ENCODE measurements at places on chromosomes 11 and 22.

DNA sequence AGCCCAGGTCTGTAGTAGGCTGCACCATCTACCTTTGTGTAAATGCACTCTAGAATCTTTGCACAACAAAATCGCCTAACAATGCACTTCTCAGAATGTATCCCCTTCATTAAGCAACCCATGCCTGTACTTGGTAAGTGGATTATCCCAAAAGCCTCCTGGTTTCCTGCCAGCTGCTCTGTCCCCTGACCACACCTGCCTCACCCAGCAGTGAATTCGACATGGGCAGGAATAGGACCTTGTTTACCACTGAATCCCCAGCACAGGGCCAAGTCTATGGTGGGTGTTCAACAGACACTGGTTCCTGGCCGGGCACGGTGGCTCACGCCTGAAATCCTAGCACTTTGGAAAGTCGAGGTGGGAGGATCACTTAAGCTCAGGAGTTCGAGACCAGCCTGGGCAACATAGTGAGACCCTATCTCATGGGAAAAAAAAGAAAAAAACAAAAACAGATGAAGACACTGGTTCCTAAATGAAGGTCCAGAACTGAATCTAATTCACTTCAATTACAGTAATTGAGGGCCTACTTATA is 5.1 kb upstream of the SYCE3 start:
- no peak for DNase-seq

DNA sequence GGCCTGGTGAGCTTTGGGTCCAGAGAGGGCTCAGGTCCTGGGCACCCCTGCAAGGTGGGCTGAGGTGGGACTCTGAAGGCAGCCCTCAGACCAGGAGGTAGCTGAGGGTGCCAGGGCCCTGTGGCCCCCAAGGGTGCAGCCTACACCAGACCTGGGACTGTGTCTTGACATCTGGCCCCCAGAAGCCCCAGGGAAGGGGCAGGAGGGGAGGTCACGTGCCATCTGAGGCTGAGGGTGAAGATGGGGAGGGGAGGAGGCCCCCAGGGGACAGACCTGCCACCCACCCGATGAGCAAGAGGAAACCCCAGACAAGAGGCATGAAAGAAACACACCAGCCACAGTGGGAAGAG is 520.2 kb downstream of the BRD1 start:
- no peak for DNase-seq

- DNase-seq, result no peak
These were observed 89.1 kb downstream of the SWAP70 start for GRCh38 chr11:9753021-9753420.

DNA sequence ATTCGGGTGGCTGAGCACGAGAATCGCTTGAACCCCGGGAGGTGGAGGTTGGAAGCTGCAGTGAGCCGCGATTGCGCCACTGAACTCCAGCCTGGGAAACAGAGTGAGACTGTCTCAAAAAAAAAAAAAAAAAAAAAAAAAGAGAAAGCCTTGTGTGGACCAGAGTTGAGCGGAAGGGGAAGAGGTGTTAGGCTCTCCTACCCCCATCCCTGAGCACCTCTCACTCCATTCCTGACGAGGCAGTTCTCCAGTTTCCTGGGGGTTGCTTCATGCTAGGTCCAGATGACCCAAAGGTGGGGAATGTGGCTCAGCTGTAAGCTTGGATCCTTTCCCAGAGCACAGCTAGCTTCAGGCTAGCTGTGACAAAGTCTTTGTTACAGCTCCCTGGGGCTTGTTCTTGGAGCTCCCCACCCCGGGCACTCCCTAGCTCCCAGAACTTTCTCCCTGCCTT is 8.8 kb upstream of the DNAL4 start:
- no peak for DNase-seq

DNA sequence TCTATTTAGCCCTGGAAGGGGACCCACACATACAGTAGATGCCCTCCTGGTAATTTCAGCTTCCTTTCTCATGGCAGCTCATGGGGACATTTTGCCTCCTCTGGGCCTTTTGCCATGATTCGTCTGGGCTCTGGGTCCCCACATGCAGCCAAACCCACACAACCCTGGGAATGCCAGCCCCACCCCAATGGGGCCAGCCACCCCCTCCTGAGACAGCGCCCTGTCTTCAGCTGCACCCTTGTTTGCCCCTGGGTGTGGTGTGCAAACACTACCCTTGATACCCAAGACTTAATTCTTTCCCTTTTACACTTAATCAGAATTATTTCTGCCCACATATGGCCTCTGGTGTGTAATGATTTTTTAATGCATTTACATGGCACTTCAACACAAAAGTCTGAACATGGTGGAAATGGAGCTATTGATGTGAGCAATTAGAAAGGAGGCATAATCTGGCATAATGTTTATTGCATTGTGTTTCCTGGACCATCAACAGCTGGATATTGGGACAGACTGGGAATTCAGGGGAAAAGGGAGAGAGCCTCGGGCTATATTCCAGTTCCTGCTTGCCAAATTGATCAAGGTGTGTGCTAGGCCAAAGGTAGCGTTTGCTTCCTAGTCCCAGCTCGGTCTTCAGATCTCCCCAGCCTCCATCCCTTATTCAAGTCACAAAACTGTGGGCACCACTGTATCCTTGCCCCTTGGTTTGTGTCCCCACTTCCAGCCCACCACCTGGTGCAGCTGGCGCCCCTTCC is 85.0 kb upstream of the ANO1 start:
- DNase-seq, result no peak

- DNase-seq, result no peak
These were observed 262.7 kb downstream of the ETS1 start for GRCh38 chr11:128324531-128325141.

DNA sequence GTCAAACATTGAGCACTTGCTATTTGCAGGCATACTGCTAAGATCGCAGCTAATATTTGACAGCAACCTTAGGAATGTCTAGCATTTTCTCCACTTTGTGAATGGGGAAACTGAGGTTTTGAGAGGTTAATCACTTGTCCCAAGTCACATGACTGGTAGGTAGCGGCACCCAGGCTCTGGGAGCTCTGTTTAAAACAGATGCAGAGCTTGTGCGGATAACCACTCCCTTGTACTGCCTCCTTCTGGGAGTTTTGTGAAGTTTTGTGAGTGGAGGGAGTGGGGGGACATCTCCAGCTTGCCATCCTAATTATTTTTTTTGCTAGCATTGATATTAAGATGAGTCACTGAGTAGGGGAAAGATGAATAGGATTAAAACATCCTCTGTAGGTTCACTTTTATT is 134.7 kb downstream of the GRIK4 start:
- no peak for DNase-seq

GRCh38 chr11:134999590-134999989 is 587.5 kb upstream of the B3GAT1 start:
- no peak for DNase-seq

- DNase-seq, result no peak
These were observed 159.6 kb upstream of the CADM1 start for GRCh38 chr11:115663790-115664189.

GRCh38 chr22:38034278-38034882 is 22.8 kb upstream of the PICK1 start:
- DNase-seq, result no peak

DNA sequence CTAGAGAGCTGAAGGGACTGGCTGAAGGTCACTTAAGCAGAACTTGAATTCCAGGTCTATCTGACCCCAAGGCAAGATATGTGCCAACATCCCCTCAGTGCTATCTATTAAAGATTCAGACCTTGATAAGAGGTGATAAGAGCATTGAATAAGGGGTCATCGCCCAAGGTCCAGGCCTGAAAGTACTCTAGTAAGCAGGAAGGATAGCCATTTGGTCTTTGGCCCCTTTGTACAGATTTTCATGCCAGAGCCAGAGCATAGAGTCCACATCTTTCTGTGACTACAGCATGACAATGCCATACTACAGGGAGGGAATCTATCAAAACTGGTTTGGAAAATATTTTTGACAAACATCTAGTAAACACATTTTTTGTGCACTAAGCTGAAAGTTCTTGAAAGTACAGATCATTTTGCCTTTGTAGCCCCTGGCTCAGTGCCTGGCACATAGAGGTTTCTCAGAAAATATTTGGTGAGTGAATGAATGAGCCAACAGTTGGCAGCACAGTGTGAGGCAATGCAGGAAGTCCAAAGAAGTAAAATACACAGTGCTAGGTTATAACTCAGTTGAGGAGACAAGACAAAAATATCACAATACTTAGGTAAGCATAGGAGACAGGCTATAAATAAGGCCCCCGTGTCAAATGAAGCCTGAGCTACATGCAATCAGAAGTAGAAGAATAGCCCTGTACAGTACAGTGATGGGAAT is 15.1 kb upstream of the RRAS2 start:
- no peak for DNase-seq

DNA sequence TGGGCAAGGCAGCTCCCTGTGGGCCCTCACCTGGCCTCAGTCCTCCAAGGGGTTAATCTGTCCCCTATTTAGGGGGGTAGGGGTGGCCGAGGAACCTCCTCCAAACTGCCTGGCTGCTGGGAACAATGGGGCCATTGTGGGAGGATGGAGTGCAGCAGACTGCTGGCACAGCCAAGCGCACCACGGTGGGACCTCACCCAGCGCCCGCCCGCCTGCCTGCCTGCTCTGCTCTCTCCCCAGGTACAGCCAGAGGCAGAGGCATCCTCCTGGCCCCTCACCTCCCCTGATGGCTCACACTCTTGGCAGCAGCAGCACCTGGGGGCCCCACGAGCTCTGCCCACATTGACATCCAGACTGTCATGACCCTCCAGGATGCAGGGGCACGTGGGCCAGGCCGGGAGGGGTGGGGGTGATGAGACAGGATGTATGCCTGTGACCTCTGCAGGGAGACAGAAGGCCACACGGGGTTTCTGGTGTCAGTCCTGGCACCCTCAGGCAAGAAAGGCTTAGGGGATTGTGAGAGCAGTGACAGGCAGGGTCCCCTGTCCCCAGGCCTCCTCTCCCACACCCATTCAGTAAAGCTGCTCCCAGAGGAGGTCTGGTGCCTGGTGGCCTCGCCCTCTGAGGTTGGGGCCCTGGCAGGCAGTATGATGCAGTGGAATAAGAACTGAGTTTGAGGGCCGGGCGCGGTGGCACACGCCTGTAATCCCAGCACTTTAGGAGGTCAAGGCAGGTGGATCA is 11.4 kb downstream of the BCL9L start:
- no peak for DNase-seq

- DNase-seq, result no peak
These were observed 10.7 kb downstream of the TUB start for GRCh38 chr11:8091721-8092120.

DNA sequence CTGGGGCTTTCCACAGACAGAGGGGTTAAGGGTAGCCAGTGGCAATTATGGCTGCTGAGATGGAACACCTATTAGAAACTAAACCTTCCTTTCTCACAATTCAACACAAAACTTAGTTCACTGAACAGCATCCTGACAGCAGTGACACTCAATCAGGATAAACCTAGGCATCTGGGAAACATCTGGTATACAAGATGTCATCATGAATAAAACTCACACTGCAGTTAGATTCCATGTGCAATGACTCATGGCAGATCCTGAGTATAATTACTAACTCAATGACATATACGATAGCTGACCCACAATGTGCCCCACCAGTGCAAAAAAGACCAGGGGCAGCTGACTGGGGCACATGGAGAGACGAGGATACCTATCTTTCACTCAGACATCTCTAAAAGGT is 17.7 kb downstream of the RBFOX2 start:
- DNase-seq, result no peak

DNA sequence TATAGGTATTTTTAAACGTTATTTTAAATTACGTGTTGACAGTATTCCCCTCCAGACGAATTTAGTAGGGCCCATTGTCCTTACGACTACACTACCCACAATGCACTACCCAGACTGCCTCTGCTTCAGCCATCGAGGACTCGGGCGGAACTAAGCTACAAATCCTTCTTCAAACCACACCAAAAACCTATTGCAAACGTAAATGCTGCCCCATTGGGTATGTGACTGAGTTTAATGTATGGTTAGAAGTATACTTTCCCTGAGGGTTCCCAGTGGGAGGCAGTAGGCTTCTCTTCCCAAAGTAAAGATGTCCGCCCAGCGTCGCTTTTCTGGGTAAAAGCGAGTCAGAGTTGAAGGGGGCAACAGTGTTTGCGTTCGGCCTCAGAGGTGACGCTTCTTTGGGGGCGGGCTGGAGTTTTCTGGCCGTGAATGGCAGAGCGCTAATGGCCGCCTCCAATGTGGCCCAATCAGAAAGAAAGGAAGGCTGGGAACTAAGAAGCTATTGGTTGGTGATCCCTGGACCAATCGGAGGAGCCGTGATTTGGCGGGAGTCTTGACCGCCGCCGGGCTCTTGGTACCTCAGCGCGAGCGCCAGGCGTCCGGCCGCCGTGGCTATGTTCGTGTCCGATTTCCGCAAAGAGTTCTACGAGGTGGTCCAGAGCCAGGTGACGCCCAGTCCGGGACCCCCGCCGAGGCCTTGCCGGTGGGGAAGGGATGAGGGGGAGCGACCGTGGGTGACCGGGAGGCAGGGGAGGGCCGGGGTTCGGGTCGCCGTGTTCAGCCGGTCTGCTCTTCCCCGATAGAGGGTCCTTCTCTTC is at the start of gene CDC45:
CDC45 (plus strand) TSS at position 566 of the 818 bp plus-strand sequence; CDS start at position 615, 49 bp downstream.
- peak; percentile 96 for DNase-seq

DNA sequence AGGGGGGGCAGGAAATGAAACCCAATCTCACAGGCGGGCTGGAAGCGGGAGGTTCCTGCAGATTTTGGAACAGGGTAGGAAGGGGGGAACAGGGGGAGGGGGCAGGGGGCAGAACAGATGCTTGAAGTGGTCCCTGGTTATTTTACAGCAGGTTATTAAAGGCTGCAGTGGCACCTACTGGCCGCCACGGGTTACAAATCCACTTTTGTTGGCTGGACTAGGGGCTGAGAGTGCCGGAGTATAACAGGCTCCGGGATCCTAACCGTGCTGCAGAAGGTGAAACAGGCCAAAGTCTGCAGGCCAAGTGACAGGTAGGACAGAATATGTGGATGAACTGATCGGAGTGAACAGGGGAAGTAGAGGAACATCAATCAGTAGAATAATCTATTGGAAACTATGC is 2.5 kb downstream of the ROBO3 start:
- no peak for DNase-seq

- DNase-seq, result no peak
These were observed 31.7 kb downstream of the PGM2L1 start for GRCh38 chr11:74366576-74366975.

DNA sequence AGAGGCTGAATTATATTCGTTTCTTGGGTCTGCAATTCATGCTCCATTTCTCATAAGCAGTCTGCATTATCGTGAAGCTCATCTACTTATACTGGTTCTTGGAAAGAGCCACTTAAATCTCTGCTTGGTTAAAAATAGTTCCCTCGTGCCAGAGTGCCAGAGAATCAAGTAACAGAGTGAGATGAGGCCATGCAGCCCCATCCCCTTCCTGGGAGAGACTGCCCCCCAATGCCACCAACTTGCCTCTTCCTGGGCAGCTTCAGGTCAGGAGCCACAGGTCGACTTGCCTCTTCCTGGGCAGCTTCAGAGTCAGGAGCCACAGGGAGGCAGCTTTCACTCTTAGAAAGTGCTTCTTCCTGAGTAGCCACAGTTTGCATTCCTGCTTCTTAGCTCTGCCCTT is 223.9 kb upstream of the ZBED5 start:
- DNase-seq, result no peak

DNA sequence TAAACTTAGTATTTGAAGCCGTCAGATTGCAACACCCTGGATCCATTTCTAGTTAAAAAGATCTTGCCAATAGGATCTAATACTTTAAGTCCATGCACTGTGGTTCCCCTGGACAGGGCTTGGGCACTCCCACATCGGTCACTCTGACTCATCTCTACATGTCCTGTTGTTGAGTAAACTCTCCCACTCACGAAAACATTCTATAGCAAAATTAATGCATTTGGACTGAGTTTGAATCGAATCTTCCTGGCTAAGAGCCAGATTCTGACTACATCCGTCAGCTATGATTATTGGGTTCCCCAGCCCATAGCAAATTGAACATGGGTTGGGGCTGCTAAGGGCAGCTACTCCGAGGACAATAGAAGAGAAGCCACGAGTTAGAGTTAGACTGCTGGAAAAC is 182.1 kb upstream of the SORL1-AS1 start:
- DNase-seq, result no peak

- DNase-seq, result no peak
These were observed 20.1 kb downstream of the PTPRJ start for GRCh38 chr11:48000432-48000831.
